Activated T-cell treated with anti-CD3 and anti-CD28 coated beads, Interleukin-2, amount 50 U/mL, for 48 hours (primary cell): ENCODE measurements at places on chromosomes 5 and 9.

DNA sequence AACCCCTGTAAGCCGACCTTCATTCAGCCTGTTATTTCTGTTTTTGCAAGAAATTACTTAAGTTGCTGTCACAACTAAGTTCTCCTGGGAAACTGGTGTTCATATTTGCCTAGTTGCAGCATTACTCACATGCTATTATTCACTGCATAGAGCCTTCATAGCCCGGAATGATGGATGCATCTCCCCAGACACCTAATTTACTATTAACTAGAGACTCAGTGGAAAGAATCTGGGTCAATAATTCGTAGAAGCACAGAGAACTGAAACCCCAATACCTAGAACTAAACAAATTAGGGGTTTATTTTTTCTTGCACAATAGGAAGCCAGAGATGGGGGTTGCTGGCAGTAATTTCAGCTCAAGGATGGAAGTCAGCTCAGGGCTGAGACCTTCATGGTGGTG is 45.7 kb upstream of the FAM170A start:
- DNase-seq: no peak

DNA sequence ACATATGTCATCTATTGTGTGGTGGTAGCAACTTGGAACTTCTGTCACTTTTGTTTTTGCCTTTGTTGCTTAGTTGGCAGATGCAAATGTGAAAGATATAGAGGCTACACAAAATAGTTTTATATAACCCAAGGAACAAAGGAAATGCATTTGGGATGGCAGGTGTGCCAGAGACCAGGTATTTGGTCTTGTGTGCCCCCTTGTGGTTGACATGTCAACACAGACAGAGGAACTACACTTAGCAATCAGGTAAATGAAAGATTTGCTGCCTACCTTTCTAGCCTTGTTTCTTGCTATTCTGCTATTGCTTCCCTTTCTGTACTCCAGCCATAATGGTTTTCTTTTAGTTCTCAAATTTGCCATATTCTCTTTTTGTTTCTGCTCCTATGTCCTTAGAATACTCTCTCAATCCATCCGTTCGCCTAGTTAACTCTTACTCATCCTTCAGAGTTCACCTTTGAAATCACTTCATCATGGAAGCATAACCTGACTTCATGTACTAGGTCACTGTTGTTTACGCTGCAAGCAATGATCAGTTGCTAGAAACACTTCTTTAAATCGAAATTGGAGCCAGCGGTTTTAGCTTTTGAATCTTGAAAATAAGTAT is 119.5 kb downstream of the TRPM3 start:
- DNase-seq: no peak

GRCh38 chr9:38011991-38012390 is 57.0 kb downstream of the SHB start:
- no peak for DNase-seq

GRCh38 chr9:114096041-114096511 is 3.0 kb downstream of the KIF12 start:
- DNase-seq: no peak

- DNase-seq: peak; percentile 18
Measured at GRCh38 chr9:101727612-101728524, 10.6 kb downstream of the GRIN3A start.

DNA sequence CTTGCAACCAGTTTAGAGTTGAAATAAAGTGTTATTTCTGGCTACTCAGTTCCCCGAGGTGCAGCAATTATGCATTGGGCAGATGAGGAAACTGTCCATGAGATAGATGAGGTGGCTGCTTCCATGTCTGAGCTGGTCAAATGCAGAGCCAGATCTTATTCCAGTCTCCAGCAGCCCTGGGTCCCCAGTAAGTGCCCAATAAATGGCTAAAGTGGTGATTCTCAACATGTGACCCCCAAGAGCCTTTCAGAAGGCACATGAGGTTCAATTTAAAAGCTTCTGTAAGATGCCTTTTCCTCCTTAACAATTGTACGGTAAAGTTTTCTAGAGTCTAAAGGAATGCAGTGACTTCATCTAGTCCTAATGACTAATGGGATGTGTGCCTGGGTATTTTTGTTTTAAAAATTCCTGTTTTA is 17.5 kb downstream of the ATOX1 start:
- DNase-seq: no peak
